ENCODE measurements at places on chromosomes 11 and 22.

DNA sequence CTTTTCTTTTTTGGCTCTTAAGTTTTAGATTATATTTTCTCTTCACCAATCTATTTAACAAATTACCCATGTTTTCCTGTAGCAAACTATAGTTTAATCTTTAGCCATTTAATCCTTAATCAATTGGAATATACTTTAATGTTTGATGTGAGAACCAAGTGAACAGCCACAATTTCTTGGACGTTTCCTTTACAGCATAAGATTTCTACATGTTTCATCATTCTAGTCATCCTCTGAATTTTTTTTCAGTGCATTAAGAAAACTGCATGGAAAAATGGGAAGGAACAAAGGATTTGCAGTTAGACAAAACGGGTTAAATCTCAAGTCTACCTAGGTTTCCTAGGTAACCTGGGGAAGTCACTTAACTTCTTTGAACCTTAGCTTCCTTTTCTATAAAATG, 507.1 kb upstream of the CCDC90B start:
- DNase-seq: no peak

- DNase-seq: no peak
These were observed 1.5 kb downstream of the CLCF1 start for GRCh38 chr11:67371911-67372320.

- no peak for DNase-seq
These were observed 950 bp upstream of the ACER3 start for GRCh38 chr11:76859708-76860227.

GRCh38 chr11:17766073-17766359, 31.4 kb downstream of the KCNC1 start:
- no peak for DNase-seq

DNA sequence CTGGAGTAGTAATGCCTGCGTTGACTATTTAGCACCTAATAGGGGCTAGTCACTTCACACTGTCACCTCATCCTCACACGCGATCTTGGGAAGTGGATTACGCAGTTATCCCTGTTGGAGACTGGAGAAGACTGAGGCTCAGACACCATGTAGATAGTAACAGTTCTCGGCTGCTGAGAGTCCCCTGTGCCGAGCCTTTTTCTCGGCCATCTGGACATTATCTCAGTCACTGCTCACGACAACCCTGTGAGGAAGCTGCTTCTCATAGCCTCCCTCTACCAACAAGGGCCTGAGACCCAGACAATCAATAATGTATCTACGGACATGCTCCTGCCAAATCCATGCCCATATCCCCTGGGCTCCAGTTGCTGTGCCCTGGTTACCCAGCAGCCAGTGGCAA, 25.9 kb downstream of the SCUBE1 start:
- no peak for DNase-seq

- DNase-seq: no peak
These were observed 39.9 kb downstream of the CLPB start for GRCh38 chr11:72394416-72394815.

DNA sequence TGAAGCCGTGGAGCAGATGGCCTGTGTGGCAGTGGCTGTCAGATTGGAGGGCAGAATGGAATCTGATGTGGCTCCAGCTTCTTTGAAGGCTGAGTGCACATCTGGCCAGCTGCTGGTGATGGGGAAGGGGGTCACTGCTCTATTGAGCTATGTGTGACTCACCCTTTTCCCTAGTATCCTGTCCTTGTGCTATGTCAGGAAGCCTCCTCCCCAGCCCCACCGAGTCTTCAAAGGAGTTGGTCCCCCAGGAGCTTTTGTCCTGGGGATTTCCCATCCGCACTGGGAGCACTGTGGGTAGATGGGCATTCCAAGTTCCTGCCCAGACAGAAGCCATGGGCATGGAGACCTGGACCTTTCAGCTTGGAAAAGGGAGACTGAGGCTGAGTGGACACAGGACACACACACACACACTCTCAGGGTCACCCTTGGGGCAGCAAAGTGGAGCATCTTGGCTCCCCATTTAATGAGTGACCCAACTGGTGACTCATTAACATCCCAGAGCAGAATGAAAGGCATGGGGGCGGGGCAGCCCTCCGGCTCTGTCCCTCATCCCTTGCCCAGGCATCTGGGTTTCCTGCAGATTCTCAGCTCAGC, 3.3 kb downstream of the SERPINH1 start:
- DNase-seq: no peak

DNA sequence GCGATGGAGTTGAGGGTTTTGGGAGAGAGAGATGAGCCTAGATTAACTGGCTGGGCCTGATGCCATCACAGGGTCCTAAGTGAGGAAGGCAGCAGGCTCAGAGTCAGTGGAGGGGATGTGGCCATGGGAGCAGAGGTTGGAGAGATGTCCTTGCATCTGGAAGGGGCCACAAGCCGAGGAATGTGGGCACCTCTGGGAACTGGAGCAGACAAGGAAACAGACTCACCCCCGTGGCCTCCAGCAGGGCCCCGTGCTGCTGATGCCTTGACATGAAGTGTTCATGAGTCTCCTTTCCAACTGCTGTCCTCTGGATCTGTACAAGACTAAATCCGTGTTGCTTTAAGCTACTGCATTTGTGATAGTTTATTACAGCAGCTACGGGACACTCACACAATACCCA, 49.2 kb downstream of the SHISAL1 start:
- DNase-seq: no peak

GRCh38 chr11:128704517-128704916, 10.6 kb downstream of the FLI1 start:
- DNase-seq: no peak

DNA sequence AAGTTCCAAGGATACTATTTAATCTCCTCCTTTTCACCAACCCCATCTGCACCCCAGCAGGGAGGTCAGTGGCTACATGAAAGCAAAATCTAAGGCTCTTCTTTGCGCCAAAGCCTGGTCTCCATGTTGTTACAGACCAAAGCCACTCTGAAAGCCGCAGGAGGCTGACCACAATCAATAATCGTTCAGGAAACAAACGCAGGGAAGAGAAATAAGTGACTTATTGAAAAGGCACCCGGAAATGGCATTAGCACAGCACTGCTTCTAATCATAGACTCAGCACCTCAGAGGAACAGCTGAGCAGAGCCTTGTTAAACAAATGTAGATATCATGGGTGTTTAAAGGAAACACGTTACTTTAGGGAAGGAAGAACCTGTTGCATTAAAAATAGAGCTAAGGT, 183.9 kb downstream of the KIRREL3 start:
- DNase-seq: no peak

DNA sequence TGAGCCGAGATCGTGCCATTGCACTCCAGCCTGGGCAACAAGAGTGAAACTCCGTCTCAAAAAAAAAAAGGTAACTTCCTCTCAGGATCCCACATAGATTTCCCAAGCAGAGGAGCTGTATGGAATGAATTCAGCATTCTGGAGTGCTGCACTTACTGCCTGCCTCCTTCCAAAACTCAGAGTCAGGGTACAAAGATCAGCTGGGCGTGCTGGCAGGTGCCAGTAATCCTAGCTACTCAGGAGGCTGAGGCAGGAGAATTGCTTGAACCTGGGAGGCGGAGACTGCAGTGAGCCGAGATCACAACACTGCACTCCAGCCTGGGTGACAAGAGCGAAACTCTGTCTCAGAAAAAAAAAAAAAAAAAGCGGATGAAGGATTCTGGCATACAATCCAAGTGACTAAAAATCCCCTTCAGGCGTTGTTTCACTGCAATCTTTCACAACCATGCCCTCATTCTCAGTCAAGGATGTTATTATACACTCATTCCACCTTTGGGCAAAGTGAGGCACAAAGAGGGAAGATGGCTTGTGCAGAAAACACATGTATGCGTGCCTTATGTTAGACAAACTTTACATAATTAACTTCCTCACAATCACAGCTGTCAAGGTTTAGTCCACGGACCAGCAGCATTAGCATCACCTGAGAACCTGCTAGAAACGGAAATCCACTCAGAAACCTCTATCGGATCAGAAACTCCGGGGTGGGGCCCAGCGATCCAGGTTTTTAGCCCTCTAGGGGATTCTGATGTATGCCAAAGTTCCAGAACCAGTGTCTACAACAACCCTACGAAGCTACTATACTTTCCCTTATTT, 1.1 kb upstream of the NOL12 start:
- DNase-seq: no peak

- no peak for DNase-seq
These were observed 14.7 kb upstream of the SHANK3 start for GRCh38 chr22:50657925-50658324.

DNA sequence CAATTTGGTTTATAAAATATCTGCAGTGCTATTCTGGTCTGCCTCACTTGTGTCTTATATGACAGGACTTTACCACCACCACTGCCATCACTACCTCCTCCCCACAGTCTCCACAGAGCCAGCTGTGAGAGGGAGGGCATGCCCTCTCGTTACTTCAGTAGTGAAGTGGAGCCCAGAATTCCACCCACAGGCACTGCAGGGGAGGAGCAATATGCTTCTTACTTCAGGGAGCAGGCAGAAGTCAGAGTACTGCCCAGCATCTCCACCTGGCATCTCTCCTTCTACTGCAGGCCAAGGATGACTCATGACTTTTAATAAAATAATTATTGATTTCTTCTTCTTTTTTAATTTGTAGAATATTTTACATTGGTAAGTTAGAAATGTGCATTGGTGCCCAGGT, 255.5 kb downstream of the DYNC2H1 start:
- DNase-seq: no peak

GRCh38 chr11:69122630-69123431, 32.9 kb upstream of the SMIM38 start:
- DNase-seq: no peak

DNA sequence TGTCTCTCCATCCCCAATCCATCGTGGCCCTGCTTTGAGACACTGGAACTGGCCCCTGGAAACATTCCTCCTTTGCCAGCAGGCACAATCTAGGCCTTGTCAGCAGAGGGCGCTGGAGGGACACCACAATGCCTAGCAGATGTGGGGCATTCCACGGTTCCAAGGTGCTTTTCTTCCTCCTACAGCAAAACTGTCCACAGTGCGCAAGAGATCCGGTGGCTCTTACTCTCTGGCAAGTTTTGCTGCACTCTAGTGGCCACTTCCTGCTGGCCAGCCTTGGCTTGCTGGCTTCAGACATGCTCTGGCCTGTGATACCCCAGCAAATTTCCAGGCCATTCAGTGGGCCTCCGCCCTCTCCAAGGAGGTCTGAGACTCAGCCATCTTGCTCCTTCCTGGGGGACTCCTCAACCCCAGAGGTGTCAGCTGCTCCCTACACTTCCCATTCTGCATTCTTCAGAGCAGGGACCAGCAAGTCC, 17.1 kb upstream of the RBM4B start:
- DNase-seq: peak; percentile 80

DNA sequence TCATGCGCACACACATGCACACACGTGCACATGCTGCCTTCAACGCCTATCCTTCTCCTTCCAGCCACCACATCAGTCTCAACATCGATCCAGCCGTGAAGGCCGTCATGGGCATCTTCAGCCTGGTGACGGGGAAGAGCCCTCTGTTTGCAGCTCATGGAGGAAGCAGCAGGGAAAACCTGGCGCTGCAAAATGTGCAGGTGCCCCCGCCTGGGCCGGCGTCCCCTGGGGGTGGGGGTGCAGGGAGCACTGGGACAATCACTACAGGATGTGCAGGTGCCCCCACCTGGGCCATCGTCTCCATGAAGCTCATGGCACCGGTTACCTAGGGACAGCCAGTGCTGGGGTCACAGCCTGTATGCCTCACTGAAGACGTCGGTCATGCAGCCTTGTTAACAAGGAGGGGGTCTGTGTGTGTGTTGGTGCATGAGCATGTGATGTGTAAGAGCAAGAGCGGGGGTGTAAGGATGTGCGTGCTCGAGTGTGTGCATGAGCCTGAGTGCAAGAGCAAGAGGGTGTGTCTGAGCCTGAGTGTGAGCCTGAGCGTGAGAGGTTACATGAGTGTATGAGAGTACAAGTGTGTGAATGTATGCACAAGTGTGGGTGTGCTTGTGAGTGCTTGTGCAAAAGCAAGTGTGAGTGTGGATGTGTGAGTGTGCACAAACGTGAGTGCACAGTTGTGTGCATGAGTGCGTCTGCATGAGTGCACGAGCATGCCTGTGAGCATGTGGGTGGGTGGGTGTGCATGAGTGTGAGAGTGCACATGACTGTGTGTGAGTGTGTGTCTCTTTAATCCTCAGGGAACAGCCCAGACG, 31.5 kb downstream of the NADSYN1 start:
- no peak for DNase-seq

DNA sequence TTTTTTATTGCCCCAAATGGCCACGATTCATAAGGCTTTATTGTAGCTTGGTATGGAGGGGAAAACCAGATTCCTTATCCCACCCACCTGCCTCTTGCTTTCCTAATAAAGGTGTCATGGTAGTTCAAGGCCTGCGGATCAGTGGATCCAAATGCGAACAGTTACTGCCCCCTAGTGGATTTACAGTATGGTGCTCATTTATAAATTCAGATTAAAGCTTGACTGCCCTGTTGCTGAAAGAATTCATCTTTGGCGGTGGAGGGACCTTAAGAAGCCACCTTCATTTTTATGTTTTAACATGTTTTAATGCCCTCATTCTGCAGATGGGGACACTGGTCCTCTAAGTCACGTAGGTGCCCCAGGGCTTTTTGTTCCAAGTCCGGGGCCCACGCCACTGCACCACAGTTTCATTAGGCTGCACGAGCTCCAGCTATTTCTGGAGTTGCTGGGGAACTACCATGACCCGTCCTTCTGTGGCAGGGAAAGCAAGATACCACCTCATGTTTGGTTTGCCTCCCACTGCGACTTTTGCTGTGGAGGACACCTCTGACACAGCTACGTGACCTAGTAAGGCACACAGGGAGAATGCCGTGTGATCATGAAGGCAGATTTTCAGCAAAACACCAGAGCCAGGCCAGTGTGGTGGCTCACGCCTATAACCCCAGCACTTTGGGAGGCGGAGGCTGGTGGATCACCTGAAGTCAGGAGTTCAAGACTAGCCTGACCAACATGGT, 15.6 kb upstream of the INCENP start:
- DNase-seq: peak; percentile 74

DNA sequence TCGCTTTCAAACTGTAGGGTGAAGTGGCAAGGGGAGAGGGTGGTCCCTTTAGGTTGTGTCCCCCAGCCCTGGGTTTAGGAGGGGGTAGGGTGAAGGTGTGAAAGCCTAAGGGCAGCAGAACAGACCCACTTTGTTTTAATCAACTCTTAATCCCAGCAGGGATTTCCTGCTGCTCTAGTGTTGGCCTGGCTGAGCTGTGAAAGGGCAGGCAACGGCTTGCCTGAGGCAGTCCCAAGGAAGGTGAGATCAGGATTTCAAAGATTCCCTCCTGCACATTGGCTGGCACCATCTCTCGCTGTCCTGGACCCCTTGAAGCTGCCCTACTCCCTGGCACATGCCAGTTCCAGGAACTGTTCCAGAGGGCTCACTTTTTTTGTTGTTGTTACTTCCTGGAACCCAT, 221.3 kb downstream of the INSC start:
- no peak for DNase-seq

DNA sequence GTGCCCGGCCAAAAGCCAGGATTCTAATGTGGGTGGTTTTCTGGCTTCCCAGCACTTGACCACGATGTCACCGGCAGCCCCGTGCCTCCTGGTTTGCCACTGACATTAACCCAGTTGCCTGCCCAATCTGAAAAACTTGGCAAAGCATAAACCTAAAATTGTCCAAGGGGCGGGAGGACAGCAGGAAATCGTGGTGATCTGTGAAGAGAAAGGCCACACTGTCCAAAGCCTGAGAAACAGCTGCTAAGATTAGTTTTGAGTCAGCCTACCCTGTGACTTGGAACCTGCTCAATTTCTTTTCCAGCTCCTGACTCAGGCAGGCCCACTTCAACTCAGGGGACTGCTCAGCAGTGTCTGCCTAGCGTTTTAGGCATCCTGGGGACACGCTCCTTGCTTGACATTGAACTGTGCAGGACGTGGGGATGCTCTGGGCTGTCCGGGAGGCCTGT, 8.2 kb upstream of the F2 start:
- DNase-seq: peak; percentile 7
